ENCODE measurements at places on chromosomes 3 and 15. TPM values are rescaled to one million over a fixed set of nuclear protein-coding genes. Genes with fewer than 3 reads are reported as not detected.

Gene MYRIP
- total RNA-seq: not detected

Gene LRTM1
- total RNA-seq: not detected

Gene UBAP1L
- total RNA-seq: 1.5 TPM

Gene LRRIQ4
- not detected for total RNA-seq

Gene UCN2
- 1.2 TPM for total RNA-seq

Gene PTH1R
- total RNA-seq: 0.66 TPM

Gene CHL1
- 8.9 TPM for total RNA-seq

Gene MLF1
- total RNA-seq: 11.9 TPM

Gene TIPARP
- total RNA-seq: 29.7 TPM

Gene GBE1
- total RNA-seq: 255 TPM

Gene FETUB
- total RNA-seq: not detected

Gene GOLGA6D
- not detected for total RNA-seq

Gene LRCH3
- 59.1 TPM for total RNA-seq

Gene ATP2B2
- not detected for total RNA-seq

Gene OCA2
- not detected for total RNA-seq

Measured in smooth muscle cell of trachea (primary cell).